ENCODE measurements at places on chromosomes 5 and 9. TPM values are rescaled to one million over a fixed set of nuclear protein-coding genes. Genes with fewer than 3 reads are reported as not detected.

DNA sequence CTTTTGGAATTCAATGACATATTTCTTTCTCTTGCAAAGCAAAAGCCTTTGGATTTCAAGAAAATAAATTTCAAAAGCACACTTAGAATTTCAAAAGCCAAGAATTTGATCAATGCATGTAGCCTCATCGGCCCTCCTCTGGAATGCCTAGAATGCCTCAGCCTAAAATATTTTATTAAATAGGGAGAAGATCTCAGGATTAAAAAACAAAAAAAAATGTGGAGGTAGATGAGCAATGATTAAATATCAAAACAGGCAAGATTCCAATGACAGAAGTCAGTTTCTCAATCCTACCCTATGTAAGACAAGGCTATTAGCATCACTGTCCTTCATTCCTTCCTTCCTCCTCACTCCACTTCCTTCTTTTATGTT is 169.0 kb downstream of the CDH6 start:
- no peak for DNase-seq

ALAD gene
- 40.6 TPM for total RNA-seq

DNA sequence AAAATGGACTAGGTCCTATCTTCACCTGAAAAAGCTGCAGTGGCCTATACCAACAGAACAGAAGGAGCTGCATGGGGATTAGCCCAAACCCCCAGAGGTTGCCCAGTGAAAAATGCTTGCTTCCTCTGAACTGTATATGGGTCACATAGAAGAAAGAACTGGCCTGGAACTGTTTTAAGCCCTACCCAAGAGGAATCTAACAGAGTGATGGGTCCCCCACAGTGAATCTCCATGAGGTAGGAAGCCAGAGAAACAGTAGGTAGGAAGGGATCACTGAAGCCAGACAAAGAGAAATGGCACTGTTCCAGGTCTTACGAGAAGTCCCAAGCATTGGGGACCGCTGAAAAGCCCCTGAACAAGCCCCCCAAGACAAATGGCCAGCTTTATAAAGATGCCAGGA is 28.8 kb upstream of the TRIM32 start:
- no peak for DNase-seq

GRCh38 chr5:131814990-131815389 is 18.2 kb upstream of the FNIP1 start:
- DNase-seq: no peak

DNA sequence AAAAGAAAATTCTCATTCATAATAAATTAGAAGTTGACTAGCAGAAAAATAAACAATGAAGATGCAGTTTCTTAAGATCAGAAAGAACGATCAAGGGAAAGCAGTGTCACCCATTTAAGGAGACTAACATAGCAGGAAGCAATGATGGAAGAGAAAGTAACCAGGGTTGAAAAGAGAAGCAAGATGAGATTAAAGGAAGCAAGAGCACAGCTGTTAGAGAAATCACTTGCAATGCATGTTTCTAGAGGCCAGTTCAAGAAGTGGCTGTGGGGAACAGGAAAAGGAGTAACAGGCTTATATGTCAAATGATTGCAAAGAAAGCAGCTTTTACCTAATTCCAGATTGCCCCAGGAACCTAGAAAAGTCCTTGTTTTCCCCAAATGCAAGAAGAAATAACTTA is 46.8 kb upstream of the SLC1A1 start:
- DNase-seq: no peak

GRCh38 chr9:125240649-125240999 is 519 bp downstream of the HSPA5 start:
- peak; percentile 53 for DNase-seq

GRCh38 chr5:139964994-139965565 is 78.0 kb downstream of the NRG2 start:
- no peak for DNase-seq

GRCh38 chr5:159619826-159620225 is 289.5 kb upstream of the IL12B start:
- no peak for DNase-seq

- DNase-seq: no peak
These were observed 184.0 kb upstream of the GDNF start for GRCh38 chr5:38023799-38024198.

- peak; percentile 24 for DNase-seq
These were observed 931 bp downstream of the FAM219A start for GRCh38 chr9:34457266-34458012.
